ENCODE measurements at places on chromosomes 5 and 9.

DNA sequence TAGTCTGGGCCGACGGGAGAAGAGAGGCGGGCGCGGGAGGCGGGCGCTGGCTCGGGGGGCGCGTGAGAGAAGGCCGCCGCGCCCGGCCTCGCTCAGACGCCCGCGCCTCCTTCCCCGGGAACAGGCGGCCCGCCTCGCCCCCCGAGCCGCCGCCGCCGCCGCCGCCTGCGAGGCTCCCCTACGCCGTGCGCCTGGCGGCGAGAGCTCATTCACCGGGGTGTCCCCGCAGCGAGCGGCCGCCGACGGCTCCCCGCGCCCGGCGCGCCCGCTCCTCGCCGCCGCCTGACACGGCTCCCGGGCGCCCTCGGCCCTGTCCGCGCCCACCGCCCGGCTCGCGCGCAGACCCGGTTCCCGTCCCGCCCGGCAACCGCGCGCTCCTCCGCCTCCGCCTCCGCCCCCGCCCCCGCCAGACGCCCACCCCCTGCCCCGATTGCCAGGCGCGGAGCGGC is at the start of gene GNAQ:
TSS of gene GNAQ (minus strand) at position 368 of the 449 bp plus-strand sequence. CDS start 576 bp downstream, outside the sequence.
- no peak for DNase-seq

- no peak for DNase-seq
Measured at GRCh38 chr9:78278177-78278777, 18.6 kb upstream of the PSAT1 start.

GRCh38 chr5:106277540-106278096 is 1393.1 kb downstream of the EFNA5 start:
- DNase-seq: no peak

DNA sequence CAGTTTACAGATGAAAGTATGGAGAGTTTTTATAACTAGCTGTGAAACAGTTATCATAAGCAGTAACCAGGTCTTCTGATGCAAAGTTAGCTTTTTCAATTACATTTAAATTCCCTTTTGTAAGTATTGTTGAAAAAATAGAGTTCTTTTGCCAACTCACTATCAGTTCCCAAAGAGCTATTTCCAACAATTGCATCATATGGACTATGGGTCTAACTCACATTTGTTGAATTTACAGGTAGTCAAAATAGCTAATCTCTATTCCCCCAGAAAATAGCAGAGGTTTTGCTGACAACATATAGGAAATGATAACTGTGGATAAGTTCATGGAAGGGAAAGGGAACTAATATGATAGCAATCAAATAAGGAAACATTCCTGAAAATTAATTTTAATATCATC is 1.4 kb downstream of the SPINK1 start:
- DNase-seq: no peak

- no peak for DNase-seq
Measured at GRCh38 chr5:66582499-66583165, 13.6 kb upstream of the MAST4 start.

DNA sequence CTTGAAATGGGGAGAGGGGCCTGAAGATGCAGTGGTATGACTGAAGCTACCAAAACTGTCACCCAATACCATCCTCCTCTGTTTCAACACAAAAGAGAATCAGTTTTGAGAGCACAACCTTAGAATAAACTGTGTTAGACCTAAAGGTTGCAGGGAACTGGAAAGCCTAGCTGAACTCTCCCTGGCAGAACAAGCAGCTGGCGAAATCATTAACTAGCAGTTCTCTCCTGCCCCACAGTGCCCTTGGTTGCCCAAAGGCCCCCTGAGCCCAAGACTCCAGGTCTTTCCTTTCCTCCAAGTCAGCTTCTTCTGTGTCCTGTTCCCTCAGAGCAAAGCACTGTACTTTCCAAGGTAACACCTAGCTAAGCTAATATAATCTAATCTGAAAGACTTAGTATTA is 135.4 kb upstream of the SLC30A5 start:
- DNase-seq: no peak

GRCh38 chr5:60366489-60366888 is 333.5 kb downstream of the DEPDC1B start:
- no peak for DNase-seq

DNA sequence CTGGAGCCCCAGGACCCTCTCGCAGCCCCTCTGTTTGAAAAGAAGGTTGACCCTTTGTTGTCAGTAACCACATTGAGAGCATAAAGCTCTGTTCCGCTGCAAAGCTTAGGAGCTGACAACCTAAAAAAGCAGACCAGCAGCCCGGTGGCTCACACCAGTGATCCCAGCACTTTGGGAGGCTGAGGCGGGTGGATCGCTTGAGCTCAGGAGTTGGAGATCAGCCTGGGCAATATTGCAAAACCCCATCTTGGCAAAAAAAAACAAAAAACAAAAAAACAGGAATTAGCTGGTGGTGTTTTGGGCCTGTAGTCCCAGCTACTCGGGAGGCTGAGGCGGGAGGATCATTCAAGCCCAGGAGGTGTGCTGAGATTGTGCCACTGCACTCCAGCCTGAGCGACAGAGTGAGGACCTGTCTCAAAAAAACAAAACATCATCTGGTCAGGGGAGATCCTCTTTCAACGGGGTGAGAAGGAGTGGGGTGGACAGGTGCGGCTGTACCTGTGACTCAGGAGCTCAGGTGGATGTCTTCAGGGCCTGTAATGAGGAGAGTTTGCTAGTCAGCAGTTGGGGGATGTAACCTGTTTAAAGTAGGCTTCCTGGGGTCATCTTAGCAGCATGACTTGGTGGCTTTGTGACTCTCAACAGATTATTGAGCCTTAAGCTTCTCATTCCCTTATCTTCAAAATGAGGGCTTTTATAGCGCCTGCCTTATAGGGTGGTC is 694 bp upstream of the REEP2 start:
- no peak for DNase-seq
